ENCODE measurements at places on chromosomes 3 and 15.
A peak's percentile ranks its signal among the peaks of the same experiment; 100 is the strongest.

- H3K27me3 ChIP-seq, result no peaks in the 10 kb centered on the region
- DNase-seq, result no peak
- no peak overlapping the region for H3K27ac ChIP-seq
- H3K36me3 ChIP-seq, result no peaks in the 10 kb centered on the region
- peaks cover 3% of the 10 kb centered on the region for H3K4me1 ChIP-seq
Observed at GRCh38 chr3:4052706-4053105, 250.5 kb upstream of the SETMAR start.

DNA sequence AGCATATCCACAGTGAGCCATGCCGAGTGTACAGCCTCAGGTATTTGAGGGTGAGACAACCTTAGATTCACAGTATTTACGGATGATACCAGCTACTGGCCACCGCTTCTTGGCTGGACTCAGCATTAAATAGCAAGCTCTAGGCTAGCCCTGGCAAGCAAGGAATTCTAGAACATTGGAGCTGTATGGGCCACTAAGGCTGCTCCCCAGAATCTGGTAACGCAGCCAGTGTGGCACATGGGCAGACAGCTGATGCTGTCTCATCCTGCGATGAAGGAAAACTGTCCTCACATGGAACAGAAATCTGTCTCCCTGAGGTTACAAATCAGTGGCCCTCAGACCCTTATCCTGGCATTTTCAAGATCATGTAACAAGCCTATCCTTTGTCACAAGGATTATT lies 57.6 kb upstream of the RGMA start:
- H3K27ac ChIP-seq, result no peak overlapping the region
- DNase-seq, result no peak
- H3K4me3 ChIP-seq, result no peak overlapping the region
- peaks cover 1% of the 10 kb centered on the region for H3K36me3 ChIP-seq

DNA sequence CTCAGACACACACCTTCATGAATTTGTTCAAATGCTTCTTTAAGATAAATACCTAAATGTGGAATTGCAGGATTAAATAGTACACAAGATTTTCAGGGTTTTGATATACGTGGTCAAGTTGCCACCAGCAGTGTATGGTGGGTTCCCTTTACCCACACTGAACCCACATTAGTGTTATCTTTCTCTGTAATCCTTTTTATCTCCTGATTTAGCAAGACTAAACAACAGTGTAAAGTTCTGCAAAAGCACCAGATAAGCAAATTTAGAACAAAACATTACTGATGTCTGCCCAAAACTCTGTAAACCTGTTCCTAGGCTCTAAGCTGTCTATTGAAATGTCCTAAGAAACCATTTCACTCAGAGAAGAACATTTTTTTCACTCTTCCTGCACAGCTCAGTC lies 352.9 kb downstream of the FHIT start:
- no peak overlapping the region for H3K4me3 ChIP-seq
- H3K27ac ChIP-seq, result no peak overlapping the region
- H3K36me3 ChIP-seq, result no peaks in the 10 kb centered on the region
- H3K27me3 ChIP-seq, result no peaks in the 10 kb centered on the region
- no peaks in the 10 kb centered on the region for H3K4me1 ChIP-seq

DNA sequence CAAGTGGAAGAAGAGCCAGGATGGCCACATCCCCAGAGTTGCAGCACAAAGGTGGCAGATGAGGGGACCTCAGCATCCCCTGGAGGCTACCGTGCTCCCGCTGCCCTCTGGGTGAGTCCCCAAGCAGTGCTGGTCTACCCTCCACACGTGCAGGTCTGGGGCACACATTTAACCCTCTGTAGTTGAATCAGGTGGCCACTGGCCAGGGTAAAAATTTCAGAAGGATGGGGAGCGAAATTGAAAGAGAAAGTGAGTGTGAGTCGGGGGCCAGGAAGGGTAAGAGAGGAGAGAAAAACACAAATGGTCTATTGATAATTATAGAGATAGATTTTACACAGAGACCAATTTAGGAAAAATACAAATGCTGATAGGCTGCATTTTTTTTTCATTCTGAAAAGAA lies 139.5 kb upstream of the EIF1B start:
- no peaks in the 10 kb centered on the region for H3K4me1 ChIP-seq
- peaks cover 19% of the 10 kb centered on the region for H3K27me3 ChIP-seq
- H3K4me3 ChIP-seq, result no peak overlapping the region
- H3K36me3 ChIP-seq, result no peaks in the 10 kb centered on the region
- DNase-seq, result no peak

- H3K4me3 ChIP-seq, result no peak overlapping the region
- peaks cover 4% of the 10 kb centered on the region for H3K27me3 ChIP-seq
- peak; percentile 25 for DNase-seq
- no peaks in the 10 kb centered on the region for H3K36me3 ChIP-seq
- peaks cover 5% of the 10 kb centered on the region for H3K4me1 ChIP-seq
Observed at GRCh38 chr3:126376444-126376843, 18.3 kb upstream of the CFAP100 start.

DNA sequence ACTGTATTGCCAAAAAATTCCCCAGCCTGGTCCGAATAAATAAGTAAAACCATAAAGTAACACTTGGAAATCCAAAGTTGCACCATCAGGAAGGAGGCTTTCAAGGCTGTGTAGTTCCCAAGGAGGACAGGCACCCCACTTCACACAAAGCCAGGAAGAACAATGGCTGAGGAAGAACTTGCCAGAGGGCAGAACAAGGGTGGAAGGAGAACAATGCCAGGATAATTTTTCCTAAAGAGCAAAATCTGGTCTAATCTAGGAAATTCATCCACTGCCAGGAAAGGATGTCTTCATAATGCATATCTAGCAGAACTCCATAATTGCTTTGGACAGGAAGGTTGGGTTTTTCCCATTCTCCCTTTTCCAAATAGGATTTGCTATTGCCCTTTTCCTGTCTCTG lies 15.7 kb upstream of the ARID3B start:
- H3K36me3 ChIP-seq, result no peaks in the 10 kb centered on the region
- DNase-seq, result no peak
- no peaks in the 10 kb centered on the region for H3K27me3 ChIP-seq
- H3K4me3 ChIP-seq, result no peak overlapping the region
- no peak overlapping the region for H3K27ac ChIP-seq

- no peaks in the 10 kb centered on the region for H3K27me3 ChIP-seq
- H3K4me1 ChIP-seq, result peaks cover 31% of the 10 kb centered on the region
- H3K4me3 ChIP-seq, result peak overlapping the region; percentile 65
- H3K27ac ChIP-seq, result peak overlapping the region; percentile 45
- DNase-seq, result no peak
- peaks cover 10% of the 10 kb centered on the region for H3K36me3 ChIP-seq
Observed at GRCh38 chr3:46844881-46845312, 18.3 kb downstream of the MYL3 start.

DNA sequence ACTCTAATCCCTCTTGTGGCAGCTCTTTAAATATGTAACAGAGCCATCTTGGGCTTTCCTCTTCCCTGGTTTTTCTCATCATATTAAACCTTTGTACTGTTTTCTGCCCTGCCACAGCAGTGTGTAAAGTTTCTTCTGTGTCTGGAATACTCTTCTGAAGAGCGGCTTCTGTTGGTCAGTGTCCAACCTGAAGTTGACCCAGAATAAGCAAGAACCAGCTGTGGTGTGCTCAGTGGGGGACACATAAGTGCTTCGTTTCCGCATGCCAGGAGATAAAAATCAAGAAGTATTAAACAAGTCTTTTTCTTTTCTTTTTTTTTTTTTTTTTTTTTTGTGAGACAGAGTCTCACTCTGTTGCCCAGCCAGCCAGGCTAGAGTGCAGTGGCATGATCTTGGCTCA lies 173.2 kb upstream of the CHRM5 start:
- no peak overlapping the region for H3K4me3 ChIP-seq
- H3K27me3 ChIP-seq, result peaks cover 4% of the 10 kb centered on the region
- H3K36me3 ChIP-seq, result no peaks in the 10 kb centered on the region
- H3K27ac ChIP-seq, result no peak overlapping the region
- no peaks in the 10 kb centered on the region for H3K4me1 ChIP-seq

GRCh38 chr15:77107531-77108355 lies 36.8 kb upstream of the TSPAN3 start:
- DNase-seq, result no peak
- H3K27ac ChIP-seq, result peak overlapping the region; percentile 49
- no peaks in the 10 kb centered on the region for H3K27me3 ChIP-seq
- no peak overlapping the region for H3K4me3 ChIP-seq
